Fibroblast of villous mesenchyme (primary cell): ENCODE measurements at places on chromosomes 1 and 21. TPM values are rescaled to one million over a fixed set of nuclear protein-coding genes. Genes with fewer than 3 reads are reported as not detected.
A peak's percentile ranks its signal among the peaks of the same experiment; 100 is the strongest.

The NBPF4 gene
- total RNA-seq = under 0.01 TPM in 1 of 2 replicates, not detected in the other

DNA sequence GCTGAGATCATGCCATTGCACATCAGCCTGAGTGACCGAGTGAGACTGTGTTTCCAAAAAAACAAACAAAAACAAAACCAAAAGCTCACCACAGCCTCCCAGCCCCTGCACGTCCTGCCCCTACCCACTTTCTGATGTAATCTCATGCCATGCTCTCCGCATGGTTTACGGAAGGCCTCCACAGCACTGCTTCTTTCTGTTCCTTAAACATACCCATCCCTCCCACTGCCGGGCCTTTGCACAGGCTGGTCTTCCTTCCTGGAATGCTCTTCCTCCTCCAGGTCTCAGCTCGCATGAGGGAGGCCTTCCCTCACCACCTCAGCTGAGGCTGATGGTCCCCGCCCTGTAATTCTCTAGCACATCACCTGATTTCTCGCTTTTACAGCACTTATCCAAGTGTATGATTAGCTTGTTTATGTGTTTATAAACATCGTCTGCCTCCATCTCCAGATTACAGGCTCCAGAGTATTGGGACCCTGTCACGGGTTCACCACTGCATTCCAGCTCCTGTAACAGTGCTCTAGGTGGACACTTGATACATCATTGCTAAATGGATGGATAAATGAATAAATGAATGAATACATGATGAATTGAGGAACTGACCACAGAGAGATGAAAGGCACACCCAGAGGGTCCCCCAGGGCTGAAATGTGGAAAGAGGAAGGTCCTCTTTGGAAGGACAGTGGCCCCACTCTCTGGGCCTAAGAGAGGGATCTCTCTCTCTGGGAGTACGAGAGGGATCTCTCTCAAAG is 22.1 kb downstream of the TCEA3 start:
- peak; percentile 54 for DNase-seq

DNA sequence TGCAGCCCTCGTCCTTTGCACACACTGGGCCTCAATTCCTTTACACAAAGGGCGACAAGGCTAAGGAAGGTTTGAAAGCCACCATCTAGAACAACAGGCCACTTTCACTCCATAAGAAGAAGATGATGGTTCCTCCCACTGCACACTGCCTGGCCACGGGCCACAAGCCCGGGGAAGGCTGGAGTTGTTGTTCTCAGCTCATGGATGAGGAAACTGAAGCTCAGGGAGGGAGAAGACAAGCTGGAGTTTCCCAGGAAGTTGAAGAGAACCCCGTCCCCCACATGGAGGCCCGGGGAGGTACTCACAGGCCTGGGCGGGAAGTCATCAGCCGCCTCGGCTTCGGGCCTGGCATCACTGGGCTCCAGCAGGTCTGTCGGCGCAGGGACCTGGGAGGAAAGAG is 24.6 kb upstream of the DDOST start:
- DNase-seq = no peak

DNA sequence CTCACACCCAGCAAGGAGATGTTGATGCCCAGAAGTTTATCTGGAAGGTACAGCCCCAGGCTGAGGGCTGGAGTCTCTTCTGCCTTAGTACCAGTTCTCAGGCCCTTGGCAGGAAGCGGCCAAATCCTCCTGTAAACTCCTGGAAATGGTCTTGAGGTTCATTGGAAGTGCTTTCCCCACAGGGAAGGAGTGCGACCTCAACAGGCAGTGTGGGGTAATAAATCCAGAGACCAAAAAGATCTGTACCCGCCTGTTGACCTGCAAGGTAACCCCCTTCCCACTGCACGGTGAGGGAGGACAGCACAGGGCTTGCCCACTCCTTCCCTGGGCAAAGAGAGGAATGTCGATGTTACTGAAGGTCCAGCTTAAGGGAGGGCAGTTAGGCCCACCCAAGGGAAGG is 4.5 kb downstream of the ATXN7L2 start:
- no peak for DNase-seq

DNA sequence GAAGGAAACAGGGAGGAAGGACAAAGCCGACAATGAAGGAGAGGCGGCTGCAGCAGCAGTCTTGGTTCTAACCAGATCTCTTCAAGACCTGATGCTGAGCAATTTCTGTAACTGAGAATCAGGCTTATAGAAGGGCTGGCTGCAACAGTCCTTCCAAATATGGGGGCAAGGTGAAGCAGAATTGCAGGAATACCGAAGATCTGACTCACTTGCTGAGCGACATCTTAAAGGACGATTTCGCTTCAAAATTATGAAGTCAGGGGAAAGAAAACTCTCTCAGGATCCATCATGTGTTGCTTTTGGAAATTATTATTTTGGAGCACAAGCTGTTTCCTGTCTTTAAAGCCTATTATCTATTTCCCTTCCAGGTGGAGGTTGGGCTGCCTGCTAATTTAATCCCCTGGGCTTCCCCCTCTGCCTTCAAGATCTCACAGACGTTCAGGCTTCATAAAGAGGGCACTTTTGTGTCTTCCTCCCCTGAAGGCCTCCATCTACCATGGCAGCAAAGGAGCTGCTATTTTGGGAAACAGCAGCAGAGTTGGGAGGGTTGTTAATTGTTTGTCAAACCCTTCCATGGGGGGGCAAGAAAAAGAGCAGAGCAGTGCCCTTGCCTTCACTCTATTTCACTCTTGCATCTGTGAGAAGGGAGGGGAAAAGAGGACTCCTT is 10.8 kb upstream of the IER5 start:
- no peak for DNase-seq

DNA sequence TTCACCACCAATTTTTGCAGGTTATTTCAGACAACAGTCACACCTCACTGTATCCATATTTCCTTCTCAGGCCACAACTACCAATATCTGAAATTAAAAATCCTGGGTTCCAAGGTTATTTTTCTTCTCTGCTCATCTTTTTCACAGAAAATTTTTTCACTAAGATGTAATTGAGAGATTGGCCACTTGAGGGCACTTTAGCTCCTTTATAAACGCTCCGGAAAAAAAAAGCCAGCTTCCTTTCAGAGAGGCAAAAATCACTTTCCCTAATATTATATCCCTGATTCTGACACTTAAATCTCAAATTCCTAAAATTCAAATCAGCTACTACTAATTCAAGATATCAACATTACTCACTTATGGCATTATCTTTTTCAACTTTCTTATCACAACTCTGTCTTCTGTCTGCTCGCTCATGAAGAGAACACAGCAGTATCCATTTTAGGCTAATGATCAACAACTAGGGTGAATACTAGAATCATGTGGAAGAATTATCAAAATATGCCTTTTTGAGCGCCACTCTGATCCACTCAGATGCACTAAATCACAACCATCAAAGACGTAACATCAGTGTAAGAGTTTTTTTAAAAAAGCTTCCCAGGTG is 101.4 kb upstream of the RGS1 start:
- peak; percentile 35 for DNase-seq

GRCh38 chr21:29671728-29672127 is 268.1 kb downstream of the GRIK1 start:
- no peak for DNase-seq

The PLA2G4A gene
- 12.1 and 15.5 TPM in 2 replicates for total RNA-seq

The FCRL2 gene
- not detected in 2 replicates for total RNA-seq

The EFCAB7 gene
- total RNA-seq = 4.2 and 6.5 TPM in 2 replicates

DNA sequence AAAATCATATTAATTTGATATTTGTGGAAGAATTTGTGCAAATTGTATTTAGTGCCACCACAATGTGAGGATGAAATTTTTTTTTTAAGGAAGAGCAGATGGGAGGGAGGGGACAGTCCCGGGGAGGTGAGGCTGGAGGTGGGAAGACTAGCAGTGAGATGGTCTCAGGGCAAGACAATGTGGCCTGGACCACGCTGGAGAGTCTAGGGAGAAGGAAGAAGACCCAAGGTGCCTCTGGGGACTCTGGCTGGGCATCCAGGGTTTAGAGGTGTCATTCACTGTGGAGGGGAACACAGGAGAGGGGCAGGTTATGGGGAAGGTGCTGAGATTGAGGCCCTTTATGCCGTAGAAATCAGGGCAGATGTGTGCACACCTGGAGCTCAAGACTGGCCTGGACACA is 10.3 kb upstream of the THEMIS2 start:
- DNase-seq = no peak

The KCNE2 gene
- not detected in 2 replicates for total RNA-seq

GRCh38 chr1:208216062-208216461 is 28.1 kb downstream of the PLXNA2 start:
- DNase-seq = peak; percentile 64

The TAL1 gene
- total RNA-seq = 0.32 TPM in 1 of 2 replicates, not detected in the other

GRCh38 chr1:153360592-153361479 is 3.2 kb downstream of the S100A9 start:
- DNase-seq = no peak
